Bladder microvascular endothelial cell (primary cell): ENCODE measurements at places on chromosomes 2 and 18. TPM values are rescaled to one million over a fixed set of nuclear protein-coding genes. Genes with fewer than 3 reads are reported as not detected.

Gene SLC9A4
- under 0.01 TPM in 2 replicates for total RNA-seq

Gene ATF2
- total RNA-seq: 34.2 and 59.1 TPM in 2 replicates

Gene SP140
- total RNA-seq: under 0.01 TPM in 1 of 2 replicates, not detected in the other

Gene ANKRD30BL
- total RNA-seq: under 0.01 TPM in 1 of 2 replicates, not detected in the other

Gene SIX3
- not detected in 2 replicates for total RNA-seq

Gene MPP4
- 4.2 and 4.7 TPM in 2 replicates for total RNA-seq

Gene MARCO
- total RNA-seq: not detected in 2 replicates
